ENCODE measurements at places on chromosomes 2 and 18.

DNA sequence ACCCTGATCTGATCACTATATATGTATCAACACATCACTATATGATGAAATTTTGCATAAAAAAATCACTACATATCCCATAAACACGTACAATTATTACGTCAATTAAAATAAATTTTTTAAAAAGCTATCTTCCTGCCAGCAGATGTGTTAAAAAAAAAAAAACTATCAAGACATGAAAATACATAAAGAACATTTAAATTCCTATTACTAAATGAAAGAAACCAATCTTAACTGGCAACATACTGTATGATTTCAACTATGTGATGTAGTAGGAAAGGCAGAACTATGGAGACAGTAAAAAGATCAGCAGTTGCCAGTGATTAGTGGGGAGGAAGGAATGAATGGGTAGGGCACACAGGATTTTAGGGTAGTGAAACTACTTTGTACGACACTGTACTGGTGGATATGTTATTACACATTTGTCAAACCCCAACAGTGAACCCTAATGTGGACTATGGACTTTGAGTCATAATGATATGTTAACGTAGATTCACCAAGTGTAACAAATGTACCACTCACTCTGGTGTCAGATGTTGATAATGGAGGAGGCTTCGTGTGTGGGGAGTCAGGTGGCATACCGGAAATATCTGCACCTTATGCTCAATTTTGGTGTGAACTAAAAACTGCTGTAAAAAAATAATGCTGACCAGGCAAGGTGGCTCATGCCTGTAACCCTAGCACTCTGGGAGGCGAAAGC, 27.4 kb downstream of the USP34 start:
- peak; percentile 28 for DNase-seq

GRCh38 chr2:233242231-233242927, 9.1 kb upstream of the ATG16L1 start:
- no peak for DNase-seq

DNA sequence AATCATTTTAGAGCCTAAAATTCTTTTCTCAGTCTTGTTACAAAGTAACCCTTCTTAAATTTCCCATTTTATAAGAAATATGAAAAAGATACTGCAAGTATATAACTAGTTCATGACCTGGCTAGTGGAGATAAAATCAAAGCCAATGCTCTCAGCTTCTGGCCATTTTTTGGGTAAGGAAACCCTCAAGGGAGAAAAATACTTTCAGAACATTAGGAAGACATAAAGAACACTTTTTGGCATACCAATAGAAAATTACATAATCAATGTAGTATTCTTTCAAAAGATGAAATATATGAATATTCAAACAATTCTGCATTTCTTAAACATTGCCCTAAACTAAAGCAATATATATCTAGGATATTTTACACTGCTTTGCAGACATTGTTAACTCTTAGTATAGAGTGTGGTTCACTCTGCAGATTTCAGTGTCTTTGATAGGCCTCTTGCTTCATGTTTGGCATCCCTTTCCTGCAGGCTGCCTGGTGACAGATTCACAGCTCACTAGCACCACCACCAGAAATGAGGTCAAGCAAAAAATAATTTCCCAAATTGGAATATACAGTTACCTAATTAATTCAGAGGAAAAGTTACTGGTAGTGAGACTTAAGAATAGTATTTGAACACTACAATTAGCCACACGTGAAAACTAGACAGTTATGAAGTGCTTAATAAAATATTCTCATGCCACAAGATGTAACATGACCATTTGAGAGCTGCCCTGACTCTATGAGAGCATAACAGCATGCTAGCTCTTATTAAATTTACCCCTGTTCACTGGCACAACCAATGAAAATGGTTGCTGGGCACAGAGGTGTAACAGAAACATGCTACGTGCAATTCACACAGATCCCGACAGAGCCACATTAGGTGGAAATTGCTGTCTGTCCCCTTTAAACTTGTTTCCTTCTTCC, 36.0 kb downstream of the PAIP2B start:
- no peak for DNase-seq

DNA sequence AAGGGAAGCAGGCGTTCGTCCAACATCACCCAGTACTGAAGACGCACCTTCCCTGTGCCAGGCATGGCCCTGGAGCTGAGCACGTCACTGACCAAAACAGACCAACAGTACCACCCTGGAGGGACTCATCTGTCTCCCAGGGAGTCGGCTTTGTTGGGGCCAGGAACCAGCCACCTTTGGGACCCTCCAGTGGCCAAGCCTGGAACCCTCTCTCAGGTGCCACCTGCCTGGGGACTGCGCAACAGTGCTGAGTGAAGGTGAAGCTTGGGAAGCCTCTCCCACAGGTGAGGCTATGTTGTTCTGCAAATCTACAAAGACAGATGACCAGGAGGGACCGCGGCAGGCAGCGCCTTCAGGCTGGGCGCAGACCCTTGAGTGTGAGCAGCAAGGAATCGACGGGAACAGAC, 91.4 kb upstream of the OTOS start:
- no peak for DNase-seq

DNA sequence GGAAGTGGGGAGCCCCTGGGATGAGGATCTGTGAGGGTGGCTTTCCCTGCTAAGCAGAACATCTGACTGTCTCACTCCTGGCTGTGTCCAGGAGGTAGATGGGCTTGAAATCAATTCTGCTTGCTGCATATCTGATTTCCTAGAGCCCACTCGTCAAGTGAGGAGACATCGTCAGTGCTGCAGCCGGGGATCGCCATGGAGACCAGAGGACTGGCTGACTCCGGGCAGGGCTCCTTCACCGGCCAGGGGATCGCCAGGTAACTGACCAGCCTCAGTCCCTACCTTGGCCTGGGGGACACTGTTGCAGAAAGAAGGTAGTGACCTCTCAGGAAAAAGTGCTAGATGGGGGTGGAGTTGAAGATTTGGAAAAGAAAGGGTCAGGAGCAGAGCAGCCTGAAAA, 31.3 kb downstream of the CNGA3 start:
- DNase-seq, result no peak

DNA sequence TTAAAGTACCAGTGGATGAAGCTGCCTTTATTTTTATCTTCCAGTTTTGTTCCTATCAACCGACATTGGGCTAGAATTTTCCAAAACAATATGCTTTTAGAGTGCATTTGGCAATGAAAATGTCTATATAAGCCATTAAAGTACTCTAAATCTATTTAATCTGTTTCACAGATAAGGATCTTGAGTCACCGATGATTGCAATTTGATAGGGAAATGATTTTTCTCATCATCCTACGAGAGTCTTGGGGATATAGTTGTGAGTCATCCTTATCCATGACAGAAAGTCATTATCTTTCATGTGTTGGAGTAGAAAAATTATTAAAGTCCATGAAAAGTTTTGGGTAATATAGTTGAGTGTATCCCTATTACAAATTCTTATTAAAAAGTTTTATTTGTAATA, 26.1 kb downstream of the SLC39A10 start:
- no peak for DNase-seq
